HT-29 (cell line): ENCODE measurements at places on chromosomes 11 and 22. TPM values are rescaled to one million over a fixed set of nuclear protein-coding genes. Genes with fewer than 3 reads are reported as not detected.

DNA sequence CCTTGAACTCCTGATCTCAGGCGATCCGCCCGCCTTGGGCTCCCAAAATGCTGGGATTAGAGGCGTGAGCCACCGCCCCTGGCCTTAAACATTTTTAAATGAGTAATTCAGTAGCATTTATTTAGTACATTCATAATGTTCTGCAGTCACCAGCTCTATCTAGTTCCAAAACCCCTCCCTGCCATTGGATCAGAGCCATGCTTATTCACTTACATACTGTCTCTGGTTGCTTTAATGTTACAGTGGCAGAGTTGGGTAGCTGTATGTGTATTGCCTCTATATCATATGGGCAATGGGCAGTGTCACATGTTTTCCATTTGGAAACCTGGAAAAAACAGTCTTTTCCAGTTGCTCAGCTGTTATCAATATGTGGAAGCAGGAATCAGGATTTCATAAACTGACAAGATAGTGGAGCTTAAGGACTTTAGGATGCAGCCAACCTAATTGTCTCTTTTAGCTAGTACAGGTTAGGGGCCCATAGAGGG, 10.5 kb downstream of the COA4 start:
- no peak for DNase-seq

- DNase-seq: no peak
These were observed 211.8 kb downstream of the LUZP2 start for GRCh38 chr11:24708616-24709015.

GRCh38 chr22:44111562-44112155, 69.1 kb upstream of the PARVG start:
- DNase-seq: no peak

GRCh38 chr11:1370186-1371025, 19.3 kb upstream of the BRSK2 start:
- no peak for DNase-seq

GRCh38 chr11:71223671-71224660, 28.4 kb downstream of the SHANK2 start:
- DNase-seq: no peak

DNA sequence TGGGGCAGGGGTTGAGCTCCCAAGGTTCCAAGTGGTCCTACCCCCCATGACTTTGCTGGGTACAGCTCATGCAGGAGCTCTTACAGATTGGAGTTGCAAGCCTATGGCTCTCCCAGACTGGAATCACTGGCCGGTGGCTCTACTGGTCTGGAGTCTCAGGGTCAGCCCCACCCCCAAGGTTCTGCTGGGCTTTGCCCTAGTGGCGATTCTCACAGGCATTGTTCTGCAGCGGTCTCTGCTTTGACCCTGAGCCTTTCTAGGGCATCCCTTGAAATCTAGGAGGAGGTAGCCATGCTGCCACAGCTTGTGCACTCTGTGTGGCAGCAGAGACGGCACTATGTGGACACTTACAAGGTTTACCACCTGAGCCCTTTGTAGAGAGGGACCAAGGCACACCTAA, 49.3 kb upstream of the HMGXB4 start:
- no peak for DNase-seq

CECR2 gene
- total RNA-seq: not detected in 2 replicates

PKNOX2 gene
- not detected in 2 replicates for total RNA-seq

C11orf42 gene
- not detected in 2 replicates for total RNA-seq

TUB gene
- total RNA-seq: not detected in 2 replicates
